Right renal cortex interstitium (tissue), 3 donors: ENCODE measurements at places on chromosomes 11 and 22.

GRCh38 chr11:1083621-1084551 lies 9.2 kb downstream of the MUC2 start:
- no peak for DNase-seq

GRCh38 chr11:33703788-33704187 lies 3.2 kb upstream of the C11orf91 start:
- no peak for DNase-seq

- DNase-seq: no peak
These were observed 6.1 kb downstream of the MPEG1 start for GRCh38 chr11:59206635-59207034.

DNA sequence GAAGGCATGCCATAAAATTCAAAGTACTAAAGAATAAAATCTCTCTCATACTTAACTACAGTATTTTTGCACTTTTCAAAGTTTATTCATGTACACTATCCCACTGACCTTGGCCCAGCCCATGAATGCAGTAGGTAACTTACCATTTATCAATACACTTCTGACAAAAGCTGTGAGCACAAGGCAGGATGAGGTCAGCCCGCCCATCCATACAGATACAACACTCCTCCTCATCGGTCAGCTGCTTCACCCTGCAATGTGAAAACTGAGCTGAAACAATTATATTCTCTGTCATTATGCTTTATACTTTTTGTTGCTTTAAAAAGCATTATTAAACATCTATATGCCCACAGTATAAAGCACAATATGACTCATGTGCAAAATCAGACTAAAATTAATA lies 22.1 kb downstream of the RNF141 start:
- DNase-seq: no peak

GRCh38 chr11:15819679-15820286 lies 536.6 kb downstream of the SOX6 start:
- no peak for DNase-seq

GRCh38 chr11:100578831-100579311 lies 108.2 kb upstream of the ARHGAP42 start:
- no peak for DNase-seq
